Gastrocnemius medialis (tissue), 4 donors: ENCODE measurements at places on chromosomes 12 and 14. TPM values are rescaled to one million over a fixed set of nuclear protein-coding genes. Genes with fewer than 3 reads are reported as not detected.

Gene BMP4
- 2.0 TPM for total RNA-seq

Gene AMHR2
- total RNA-seq = 1.0 TPM

Gene MYO1A
- 0.56 TPM for total RNA-seq

Gene RPL10L
- not detected for total RNA-seq

Gene NOC4L
- total RNA-seq = 24.0 TPM

Gene POTEM
- not detected for total RNA-seq

Gene HRK
- total RNA-seq = not detected

Gene OLR1
- total RNA-seq = not detected

Gene MGAT4C
- not detected for total RNA-seq

Gene STAC3
- 459 TPM for total RNA-seq

Gene DRAM1
- 5.2 TPM for total RNA-seq
